ENCODE measurements at places on chromosomes 5 and 9. TPM values are rescaled to one million over a fixed set of nuclear protein-coding genes. Genes with fewer than 3 reads are reported as not detected.

- no peak for DNase-seq
Observed at GRCh38 chr9:134295101-134295745, 31.0 kb upstream of the RXRA start.

DNA sequence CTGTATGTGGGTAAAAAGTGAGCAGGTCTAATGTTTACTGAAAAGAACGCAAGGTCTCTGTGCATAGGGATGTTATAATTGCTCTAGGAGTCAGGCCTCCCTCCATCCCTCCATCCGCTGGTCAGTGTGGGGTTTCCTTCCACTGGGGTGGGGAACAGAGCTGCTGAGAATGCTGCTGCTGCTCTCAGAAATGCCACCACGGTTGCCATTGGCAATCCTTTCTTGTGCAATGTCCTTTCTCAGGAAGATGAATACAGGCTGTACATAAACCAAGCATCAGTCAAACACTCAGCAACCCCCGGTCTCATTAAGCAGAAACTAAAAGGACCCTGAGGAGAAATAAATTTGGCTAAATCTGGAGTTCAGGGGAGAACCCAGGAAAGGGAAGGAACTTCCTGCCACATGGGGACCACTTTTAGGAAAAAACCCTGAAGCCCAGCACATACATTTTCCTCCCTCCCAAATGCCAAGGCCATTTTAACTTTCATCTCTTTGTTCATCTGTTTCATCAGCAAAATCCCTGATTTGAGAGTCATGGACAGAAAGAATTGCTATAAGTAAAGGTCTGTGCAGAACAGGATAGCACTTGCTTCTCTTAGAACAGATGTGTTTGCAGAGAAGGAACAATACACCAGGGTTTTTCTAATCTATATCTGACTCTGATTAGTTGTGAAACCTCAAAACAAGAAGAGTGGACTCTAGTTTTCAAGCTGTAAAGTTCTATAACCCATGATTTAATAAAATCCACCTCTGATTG, 70.4 kb upstream of the SLC1A3 start:
- DNase-seq: no peak

DNA sequence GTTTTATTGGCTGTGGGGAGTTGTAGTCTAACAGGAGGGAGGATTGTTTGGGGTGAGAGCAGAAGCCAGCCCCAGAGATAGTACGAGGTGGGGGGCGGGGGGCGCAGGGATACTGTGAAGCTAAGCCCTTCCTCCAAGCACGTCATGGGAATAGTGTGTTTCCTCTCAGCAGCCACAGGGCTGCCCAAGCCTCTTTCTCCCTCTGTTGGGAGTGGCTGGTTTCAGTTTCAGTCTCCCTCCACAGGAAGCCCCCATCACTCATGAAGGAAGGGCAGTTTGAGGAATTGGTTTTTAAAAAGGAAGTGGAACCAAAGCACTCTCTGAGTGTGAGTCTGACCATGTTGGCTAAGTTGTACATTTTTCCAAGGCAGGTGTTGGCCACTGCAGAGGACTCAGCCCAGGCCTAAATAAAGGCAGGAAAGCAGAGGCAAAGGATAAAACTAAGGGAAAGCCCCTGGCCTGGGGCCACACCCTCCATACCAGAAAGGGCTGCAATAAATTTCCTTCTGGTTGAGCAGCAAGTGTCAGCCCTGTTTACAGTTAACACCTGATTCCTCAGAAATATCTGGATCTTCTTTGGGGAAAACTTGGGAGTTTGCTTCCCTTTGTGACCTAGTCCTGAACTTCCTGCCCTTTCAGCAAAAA, 3.2 kb downstream of the RAB24 start:
- peak; percentile 83 for DNase-seq

Gene TMEM215
- 1.2 TPM for total RNA-seq

Measured in GM23338 (cell line).